ENCODE measurements at places on chromosomes 11 and 22. TPM values are rescaled to one million over a fixed set of nuclear protein-coding genes. Genes with fewer than 3 reads are reported as not detected.

- no peak for DNase-seq
These were observed 109.5 kb downstream of the DBX1 start for GRCh38 chr11:20050551-20051333.

DNA sequence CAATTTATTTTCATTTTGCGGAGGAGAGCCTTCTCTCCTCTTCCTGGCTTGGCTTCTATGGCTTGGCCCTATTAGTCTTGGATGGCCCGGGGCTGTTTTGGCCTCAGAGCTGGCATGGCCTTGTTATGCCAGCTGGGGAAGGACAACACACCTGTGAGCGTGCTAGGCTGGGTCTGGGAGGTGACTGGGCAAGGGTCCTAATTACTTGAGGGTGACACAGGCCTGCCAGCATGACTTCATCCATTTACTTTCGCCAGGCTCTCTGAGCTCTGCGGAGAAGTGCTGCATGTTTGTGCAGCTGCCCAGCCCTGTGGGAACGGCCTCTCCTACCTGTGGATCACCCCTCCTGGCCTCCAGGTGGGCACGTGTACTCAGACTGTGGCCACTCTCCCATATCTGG is 153.6 kb downstream of the SNX19 start:
- DNase-seq, result no peak

- DNase-seq, result no peak
These were observed 375.1 kb downstream of the METTL15 start for GRCh38 chr11:28483072-28483867.

DNA sequence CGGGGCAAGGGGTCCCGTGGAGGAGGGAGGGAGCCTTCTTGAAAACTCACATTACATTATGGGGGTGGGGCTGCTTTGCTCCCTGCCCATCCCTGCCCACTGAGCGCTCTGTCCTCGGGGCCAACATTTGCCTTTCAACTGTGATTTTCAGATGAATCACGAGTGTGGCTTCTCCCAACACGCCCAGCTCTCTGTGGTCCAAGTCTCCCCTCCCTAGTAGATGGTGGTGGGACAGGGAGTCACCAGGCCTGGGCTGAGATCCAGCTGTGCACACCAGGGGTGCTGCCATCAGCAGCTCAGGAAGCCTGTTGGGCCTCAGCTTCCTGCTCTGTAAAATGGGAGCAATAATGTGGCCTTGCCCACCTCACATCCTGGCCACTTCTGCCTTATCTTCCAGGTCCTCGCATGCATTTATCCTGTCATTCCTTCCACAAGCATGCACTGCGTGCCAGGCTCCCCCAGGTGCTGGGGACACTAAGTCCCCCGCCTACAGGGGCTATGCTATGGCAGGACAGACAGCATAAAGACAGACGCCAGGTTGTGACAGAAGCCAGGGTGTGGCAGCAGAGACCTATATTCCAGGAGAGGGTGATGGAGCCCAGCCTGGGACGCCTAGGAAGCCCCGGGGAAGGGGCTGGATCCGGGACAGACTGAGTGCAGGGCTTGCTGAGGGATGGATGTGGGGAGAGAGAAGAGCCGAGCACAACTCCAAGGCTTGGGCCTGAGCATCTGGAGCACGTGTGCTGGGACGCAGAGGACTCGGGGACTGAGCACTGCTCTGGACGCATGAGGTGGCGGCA is 30.5 kb downstream of the NFAM1 start:
- no peak for DNase-seq

PTPN5 gene
- polyA plus RNA-seq, result 0.67 TPM

All from left lung (tissue), 14 donors.